Gastrocnemius medialis (tissue), 4 donors: ENCODE measurements at places on chromosomes 7 and 10. TPM values are rescaled to one million over a fixed set of nuclear protein-coding genes. Genes with fewer than 3 reads are reported as not detected.

Gene RSPH10B
- 1.1 TPM for total RNA-seq

Gene ATRNL1
- total RNA-seq = 1.6 TPM

Gene OGDHL
- total RNA-seq = not detected

Gene CDH23
- total RNA-seq = 0.87 TPM

Gene ABCF2
- total RNA-seq = 119 TPM

GRCh38 chr7:156423876-156424275 is 216.7 kb upstream of the RNF32 start:
- no peak overlapping the region for H3K27ac ChIP-seq
- H3K36me3 ChIP-seq = no peaks in the 10 kb centered on the region
- no peaks in the 10 kb centered on the region for H3K4me1 ChIP-seq
- H3K27me3 ChIP-seq = no peaks in the 10 kb centered on the region
- H3K4me3 ChIP-seq = no peak overlapping the region

DNA sequence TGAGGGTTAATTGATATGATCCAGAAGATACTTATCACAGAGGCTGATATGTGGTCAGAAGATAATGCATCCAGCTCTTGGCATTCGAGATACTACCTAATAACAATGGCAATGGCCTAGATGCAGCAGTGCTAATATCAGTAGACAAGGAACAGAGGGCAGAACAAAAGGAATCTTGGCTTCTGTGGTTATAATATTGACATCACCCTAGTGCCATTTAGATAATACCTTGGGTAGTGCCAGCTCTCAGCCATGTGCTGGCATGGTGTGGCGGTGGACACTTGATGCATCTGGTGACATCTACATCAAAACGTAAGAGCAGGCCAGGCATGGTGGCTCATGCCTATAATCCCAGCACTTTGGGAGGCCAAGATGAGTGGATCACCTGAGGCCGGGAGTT is 101.8 kb downstream of the CALN1 start:
- no peaks in the 10 kb centered on the region for H3K36me3 ChIP-seq
- H3K27me3 ChIP-seq = no peaks in the 10 kb centered on the region
- no peak overlapping the region for H3K27ac ChIP-seq
- no peaks in the 10 kb centered on the region for H3K4me1 ChIP-seq

DNA sequence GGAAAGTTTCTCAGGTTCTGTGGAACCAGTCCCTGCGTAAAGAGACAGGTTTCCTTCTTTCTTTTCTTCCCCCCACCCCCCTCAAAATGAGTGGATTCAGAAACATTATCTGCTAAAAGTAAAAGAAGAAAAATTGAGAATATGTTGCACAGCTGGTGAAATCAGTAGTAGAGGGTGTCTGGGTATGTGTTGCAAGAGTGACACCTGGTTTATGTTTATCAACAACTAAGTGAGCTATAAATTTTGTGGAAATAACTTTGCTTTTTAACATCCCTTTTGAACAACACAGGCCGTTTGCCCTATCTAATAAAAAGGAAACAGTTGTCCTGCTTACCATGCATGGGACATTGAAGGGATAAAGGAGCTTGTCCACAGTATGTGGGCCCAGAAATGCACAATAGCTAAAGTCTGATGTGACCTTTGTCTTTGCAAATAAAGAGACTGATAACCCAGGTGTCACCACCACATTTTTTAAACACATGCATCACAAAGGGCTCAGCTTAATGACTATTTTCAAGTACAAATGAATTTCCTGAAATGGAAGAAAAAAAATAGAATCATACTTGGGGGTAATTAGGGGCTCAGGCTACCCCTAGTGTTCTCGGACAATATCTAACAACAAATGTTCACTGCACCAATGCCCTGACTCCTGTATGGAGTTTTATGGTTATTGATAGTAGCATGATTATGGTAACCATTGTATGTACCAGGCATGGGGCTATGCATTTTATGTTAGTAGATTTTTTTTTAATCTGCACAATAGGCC is 221.7 kb upstream of the TCF7L2 start:
- H3K36me3 ChIP-seq = no peaks in the 10 kb centered on the region
- H3K4me3 ChIP-seq = no peak overlapping the region
- DNase-seq = no peak
- H3K27ac ChIP-seq = no peak overlapping the region
- peaks cover 4% of the 10 kb centered on the region for H3K4me1 ChIP-seq
- no peaks in the 10 kb centered on the region for H3K27me3 ChIP-seq

GRCh38 chr7:138865843-138866242 is 67.8 kb upstream of the ATP6V0A4 start:
- no peaks in the 10 kb centered on the region for H3K36me3 ChIP-seq
- DNase-seq = no peak
- H3K4me1 ChIP-seq = no peaks in the 10 kb centered on the region
- H3K27ac ChIP-seq = no peak overlapping the region

DNA sequence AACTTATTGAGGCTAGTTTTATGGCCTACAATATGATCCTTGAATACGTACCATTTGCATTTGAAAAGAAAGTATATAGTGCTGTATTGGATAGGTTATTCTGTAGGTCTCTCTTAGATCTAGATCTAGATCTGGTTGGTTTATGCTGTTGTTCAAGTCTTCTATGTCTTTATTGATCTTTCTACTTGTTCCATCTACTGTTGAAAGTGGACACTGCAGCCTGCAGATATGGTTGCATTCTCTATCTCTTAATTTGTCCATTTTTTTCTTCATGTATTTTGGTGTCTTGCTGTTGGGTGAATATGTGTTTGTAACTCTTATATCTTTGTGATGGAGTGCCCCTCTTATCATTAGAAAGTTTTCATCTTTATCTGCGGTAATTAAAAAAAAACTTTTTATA is 139.4 kb upstream of the PCDH15 start:
- no peak overlapping the region for H3K4me3 ChIP-seq
- H3K27ac ChIP-seq = no peak overlapping the region
- no peaks in the 10 kb centered on the region for H3K4me1 ChIP-seq
- no peaks in the 10 kb centered on the region for H3K36me3 ChIP-seq
- H3K27me3 ChIP-seq = no peaks in the 10 kb centered on the region

GRCh38 chr10:1041514-1041913 is 7.4 kb downstream of the IDI1 start:
- peaks cover 52% of the 10 kb centered on the region for H3K4me1 ChIP-seq
- peak overlapping the region; percentile 93 for H3K27ac ChIP-seq
- no peaks in the 10 kb centered on the region for H3K36me3 ChIP-seq
- no peak for DNase-seq
- H3K4me3 ChIP-seq = no peak overlapping the region
- no peaks in the 10 kb centered on the region for H3K27me3 ChIP-seq

GRCh38 chr10:102111276-102111675 is 8.9 kb downstream of the LDB1 start:
- H3K27me3 ChIP-seq = no peaks in the 10 kb centered on the region
- no peak for DNase-seq
- peaks cover 32% of the 10 kb centered on the region for H3K4me1 ChIP-seq
- no peak overlapping the region for H3K4me3 ChIP-seq
- peaks cover 41% of the 10 kb centered on the region for H3K36me3 ChIP-seq
- H3K27ac ChIP-seq = no peak overlapping the region

DNA sequence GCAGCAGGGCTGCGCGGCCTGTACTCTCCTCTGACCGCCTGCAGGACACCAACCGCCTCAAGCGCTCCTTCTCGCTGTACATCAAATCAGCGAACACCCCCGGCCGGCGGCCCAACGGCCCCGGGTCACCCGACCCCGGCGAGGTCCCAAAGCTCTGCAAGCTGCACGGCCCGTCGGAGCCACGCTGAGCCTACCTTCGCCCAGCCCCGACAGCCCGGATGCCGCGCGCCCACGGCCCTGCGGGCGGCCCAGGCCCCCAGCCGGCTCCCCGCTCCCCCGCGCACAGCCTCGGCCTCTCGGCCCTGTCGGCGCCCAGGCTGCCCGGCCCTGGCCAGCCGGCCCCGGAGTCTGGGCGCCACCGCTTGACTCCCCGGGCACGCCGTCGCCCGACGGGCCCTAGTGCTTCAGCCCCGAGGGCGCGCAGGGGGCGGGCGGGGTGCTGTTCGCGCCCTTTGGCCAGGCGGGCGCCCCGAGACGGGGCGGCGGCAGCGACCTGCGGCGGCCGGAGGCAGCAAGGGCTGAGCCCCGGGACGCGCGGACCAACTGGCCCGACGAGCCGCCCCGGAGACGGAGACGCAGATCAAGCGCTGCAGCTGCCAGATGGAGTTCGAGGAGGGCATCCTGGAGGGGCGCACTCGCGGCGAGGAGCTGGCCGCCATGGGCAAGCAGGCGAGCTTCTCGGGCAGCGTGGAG is 11.1 kb upstream of the SEC24C start:
- DNase-seq = no peak
- no peak overlapping the region for H3K27ac ChIP-seq
- H3K4me3 ChIP-seq = no peak overlapping the region
- H3K36me3 ChIP-seq = no peaks in the 10 kb centered on the region

DNA sequence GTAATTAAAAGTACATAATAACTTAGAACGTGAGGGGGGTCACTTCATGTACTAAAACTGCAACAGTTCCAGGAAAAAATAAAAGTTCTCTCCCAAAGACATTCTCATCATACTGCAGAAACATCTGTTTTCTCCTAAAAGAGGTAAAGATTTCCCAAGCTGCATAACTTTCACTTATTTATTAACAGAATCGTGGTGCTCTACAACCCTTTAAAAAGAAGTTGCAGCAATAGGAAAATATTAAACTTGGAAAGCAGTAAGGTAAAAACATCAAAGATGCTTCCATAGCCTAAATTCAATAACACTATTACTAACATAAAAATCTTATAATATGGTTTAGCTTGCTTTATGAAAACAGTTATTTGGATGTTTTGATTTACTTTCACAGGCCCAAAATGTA is 23.3 kb downstream of the ZFAND4 start:
- no peak overlapping the region for H3K4me3 ChIP-seq
- H3K4me1 ChIP-seq = peaks cover 19% of the 10 kb centered on the region
- no peaks in the 10 kb centered on the region for H3K27me3 ChIP-seq
